ENCODE measurements at places on chromosomes 6 and 20.

DNA sequence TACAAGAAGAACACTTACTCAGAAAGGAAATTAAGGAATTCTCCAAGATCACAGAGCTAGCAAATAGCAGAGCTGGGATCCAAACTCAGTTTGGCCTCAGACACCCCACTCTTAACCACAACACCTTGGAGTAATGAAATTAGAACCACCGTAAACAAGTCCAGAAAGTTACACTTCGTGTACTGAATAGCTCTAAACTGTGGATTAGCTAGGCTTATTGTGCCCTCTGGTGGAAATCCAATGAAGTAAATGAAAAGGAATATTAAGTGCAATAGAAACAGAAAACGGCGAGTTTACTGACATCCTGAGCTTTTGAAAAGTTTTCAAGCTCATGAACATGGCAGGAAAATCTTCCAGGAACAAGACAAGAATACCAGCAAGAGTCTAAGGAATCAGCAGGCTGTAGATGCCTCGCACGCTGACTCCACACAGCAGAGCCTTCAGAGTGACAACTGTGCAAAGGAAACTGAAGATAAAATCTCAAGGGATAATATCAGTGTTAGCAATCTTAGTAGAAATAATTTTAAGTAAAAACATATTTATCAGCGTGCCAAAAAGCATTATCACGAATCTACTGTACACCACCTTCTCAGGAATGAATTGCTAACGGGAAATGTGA lies 34.6 kb downstream of the FBXO5 start:
- DNase-seq, result peak; percentile 51

- no peak for DNase-seq
Observed at GRCh38 chr20:40896814-40897700, 131.6 kb upstream of the TOP1 start.

GRCh38 chr6:81818901-81819361 lies 66.5 kb upstream of the TENT5A start:
- peak; percentile 86 for DNase-seq

DNA sequence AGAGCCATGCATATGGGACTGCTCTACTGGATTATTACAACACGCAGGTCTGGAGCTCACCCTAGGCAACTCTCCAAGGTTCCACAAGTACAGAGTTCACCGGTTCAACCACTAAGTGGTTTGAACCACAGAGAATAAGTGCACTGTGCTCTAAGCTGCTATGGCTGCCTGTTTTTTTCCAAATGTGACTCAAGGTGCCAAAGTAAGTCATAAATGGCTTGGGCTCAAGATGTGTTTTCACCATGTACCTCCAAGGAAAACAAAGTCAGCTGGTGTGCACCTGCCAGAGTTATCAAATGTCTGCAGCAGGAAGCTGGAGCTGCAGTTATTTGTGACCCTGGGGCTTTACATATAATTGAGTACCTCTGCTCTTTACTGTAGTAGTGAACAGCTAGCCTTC lies 76.7 kb downstream of the PREP start:
- no peak for DNase-seq

DNA sequence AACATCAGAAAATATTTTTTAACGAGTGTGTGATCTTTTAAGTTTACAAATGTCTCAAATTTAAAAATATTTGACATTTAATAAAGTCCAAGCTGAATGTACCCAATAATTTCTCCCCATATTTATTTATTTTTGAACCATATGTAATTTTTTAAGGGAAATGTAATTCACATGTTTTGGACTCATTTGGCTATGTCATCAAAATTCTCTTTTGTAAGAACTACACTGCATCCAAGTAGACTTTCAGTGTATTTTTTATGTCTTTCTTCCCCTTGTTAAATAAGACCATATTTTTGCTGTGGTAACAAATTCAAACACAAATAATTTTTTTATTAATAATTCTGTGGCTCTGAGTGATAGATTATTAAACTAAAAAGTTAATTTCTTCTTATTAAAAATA lies 365.2 kb downstream of the CD109 start:
- no peak for DNase-seq

GRCh38 chr6:168037856-168038255 lies 40.4 kb downstream of the KIF25 start:
- DNase-seq, result no peak

DNA sequence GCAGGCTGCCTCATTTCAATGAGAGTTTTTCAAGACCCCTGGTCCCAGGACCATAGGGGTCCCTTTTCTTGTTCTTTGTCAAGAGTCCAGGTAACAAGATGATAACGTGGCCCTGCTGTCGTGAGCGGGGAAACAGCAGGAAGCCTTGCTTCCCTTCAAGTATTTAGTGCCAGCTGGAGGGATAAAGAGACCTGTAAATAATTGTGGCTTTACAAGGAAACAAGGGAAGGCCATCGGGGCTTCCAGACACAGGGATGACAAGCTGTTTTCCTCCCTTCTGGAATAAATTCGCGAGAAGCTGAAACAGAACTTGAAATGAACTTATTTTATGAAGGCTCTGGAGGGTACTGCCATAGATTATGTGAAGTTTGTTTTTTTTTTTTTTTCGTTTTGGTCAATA lies 163.2 kb downstream of the SYNDIG1 start:
- no peak for DNase-seq

GRCh38 chr20:25318471-25319240 lies 70.8 kb downstream of the PYGB start:
- no peak for DNase-seq

DNA sequence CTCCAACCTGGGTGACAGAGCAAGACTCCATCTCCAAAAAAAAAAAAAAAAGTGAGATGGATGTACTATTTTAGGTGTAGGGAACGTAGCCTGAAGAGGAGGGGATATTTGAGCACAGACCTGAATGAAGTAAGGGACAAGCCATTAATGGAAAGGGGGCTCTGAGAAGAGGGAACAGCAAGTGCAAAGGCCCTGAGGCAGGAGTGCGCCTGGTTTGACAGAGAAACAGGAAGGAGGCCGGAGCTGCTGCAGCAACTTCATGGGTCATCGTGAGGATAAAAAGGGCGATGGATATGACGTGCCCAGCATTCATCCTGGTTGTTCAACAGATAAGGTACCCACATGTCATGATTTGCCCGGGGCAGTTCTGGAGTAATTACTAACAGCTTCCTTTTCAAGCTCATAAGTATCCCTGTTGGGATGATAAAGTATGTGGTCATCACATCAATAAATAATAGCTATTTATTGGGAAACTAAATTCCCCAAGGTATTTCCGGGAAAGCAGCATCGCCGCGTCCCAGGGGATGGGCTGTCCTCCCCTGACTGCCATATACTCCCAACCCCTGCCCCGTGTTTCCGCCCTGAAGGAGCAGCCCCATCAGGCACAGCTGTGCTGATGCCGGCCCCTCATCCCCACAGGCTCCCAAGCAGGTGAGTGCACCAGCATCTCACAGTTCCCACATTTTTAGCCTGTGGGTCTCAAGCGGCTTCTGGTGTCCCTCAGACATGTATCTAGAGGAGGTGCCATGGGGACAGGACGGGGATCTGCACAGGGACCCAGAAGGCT lies 43.4 kb downstream of the DLGAP4 start:
- DNase-seq, result no peak

DNA sequence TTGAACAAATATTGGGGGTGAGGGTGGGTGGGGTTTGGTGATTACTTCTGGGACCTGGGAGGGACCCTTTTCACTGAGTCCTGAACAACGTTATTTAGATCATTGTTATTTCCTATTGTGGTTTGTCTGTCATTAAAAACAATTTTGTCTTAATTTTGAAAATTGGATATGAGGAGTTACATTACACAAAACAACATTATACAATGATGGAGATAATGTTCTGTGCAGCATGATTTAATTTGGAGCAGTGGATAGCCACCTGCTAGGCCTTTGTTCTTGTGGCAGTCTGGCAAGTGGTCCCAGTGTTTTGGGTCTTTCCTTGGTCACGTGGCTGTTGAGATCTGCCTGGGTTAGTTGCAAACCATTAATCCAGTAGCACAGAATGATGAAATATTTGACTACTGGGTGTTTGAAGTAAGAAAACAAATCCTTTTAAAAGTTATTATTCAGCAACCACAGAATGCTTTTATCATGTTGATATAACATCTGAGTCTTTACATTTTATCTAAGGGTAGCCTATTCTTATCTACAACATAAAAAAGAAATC lies 172.8 kb downstream of the CDKAL1 start:
- DNase-seq, result no peak

DNA sequence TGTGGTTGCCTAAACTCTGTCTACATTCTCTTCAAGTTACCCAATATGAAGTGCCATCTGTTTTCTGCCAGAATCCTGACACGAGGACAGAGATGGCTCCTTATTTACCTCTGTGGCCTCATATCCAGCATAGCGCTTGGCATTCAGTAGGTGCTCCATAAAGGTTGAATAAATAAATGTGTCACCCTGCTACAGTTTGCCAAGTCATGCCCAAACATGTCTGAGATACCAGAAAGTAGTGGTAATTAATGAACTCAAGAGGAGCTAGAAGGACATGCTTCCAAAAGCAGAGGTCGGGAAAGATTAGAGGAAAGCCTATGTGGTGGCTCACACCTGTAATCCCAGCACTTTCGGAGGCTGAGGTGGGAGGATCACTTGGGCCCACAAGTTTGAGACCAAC lies 30.9 kb upstream of the E2F3 start:
- DNase-seq, result no peak

- no peak for DNase-seq
Observed at GRCh38 chr6:56037601-56038000, 162.2 kb upstream of the BMP5 start.

DNA sequence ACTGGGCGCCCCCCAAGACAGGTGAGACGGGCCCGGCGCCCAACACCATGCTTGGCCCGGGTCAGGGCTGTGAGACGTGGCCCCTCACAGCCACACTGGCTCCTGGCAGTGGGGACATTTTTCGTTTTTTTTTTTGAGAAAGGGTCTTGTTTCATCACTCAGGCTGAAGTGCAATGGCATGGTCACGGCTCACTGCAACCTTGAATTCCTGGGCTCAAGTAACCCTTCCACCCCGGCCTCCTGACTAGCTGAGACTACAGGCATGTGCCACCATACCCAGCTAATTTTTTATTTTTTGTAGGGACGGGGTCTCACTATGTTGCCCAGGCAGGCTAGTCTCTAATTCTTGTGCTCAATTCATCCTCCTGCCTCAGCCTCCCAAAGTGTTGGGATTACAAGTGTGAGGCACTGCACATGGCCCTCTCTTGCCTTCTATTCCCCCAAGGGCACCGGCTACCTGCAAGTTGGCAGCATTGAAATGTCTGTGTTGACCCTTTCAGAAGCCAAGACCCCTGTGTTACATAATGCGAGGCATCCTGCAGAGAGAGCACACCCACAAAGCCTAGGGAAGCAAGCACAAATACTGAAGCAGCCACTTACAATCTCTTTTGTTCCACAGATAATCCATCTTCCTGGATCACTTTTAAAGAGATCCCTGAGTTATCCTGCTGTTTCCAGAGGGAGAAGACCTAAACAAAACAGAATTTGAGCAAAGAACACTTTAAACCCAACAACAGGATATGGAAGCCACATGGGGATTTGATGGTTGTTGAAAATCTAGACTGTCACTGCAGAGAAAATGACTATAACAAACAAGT lies 57.5 kb upstream of the SLC4A11 start:
- no peak for DNase-seq

GRCh38 chr20:40893610-40894236 lies 134.9 kb upstream of the TOP1 start:
- no peak for DNase-seq

DNA sequence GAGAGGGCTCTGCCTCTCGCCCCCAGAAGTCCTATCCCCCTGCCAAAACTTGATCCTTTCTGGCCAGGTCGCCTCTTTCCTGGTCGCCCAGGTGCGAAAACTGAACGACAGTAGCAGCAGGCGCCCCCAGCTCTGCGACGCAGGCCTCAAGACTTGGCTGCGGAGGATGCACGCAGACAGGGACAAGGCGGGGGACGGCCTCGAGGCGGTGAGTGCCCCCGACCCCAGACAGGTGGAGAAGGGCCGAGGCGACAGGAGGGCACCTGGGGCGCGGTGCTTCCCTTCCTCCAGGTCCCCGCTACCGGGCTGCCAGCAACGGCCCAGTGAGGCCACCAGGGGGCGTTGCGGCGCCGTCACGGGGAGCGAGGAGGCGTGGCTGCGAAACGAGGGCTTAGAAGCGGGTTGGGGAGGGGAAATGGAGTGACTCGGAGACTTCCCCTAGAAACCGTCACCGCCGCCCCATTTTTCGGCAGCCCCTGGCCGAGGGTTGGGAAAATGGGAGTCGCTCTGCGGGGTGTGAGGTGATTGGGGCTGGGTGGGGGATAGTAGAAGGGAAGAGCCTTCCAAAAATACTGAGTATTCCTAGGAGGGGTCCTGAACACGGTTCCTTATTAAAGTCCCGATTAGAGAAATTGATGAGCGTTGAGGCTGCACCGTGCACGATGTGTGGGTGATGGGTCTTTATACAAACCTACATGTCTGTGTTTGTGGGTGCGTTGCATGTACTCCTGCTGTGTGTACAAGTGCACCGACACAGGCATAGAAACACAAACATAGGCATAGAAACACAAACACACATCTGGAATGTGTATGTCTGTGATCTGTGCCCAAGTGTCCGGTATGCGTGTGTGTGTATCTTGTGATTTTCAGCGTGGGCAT lies 44.6 kb downstream of the ARHGAP40 start:
- DNase-seq, result peak; percentile 80

- DNase-seq, result no peak
Observed at GRCh38 chr6:130423044-130423443, 57.2 kb downstream of the TMEM200A start.

- no peak for DNase-seq
Observed at GRCh38 chr6:36924131-36924530, 30.4 kb upstream of the PI16 start.

- peak; percentile 23 for DNase-seq
Observed at GRCh38 chr20:59161721-59162120, 1.9 kb upstream of the ZNF831 start.

- no peak for DNase-seq
Observed at GRCh38 chr6:169859978-169860703, 108.7 kb downstream of the ERMARD start.

GRCh38 chr20:48287021-48287494 lies 501.8 kb upstream of the SULF2 start:
- no peak for DNase-seq

- no peak for DNase-seq
Observed at GRCh38 chr20:32535316-32535952, 49.7 kb downstream of the NOL4L start.
